Kidney (tissue), 22 donors: ENCODE measurements at places on chromosomes 1 and 21. TPM values are rescaled to one million over a fixed set of nuclear protein-coding genes. Genes with fewer than 3 reads are reported as not detected.

DNA sequence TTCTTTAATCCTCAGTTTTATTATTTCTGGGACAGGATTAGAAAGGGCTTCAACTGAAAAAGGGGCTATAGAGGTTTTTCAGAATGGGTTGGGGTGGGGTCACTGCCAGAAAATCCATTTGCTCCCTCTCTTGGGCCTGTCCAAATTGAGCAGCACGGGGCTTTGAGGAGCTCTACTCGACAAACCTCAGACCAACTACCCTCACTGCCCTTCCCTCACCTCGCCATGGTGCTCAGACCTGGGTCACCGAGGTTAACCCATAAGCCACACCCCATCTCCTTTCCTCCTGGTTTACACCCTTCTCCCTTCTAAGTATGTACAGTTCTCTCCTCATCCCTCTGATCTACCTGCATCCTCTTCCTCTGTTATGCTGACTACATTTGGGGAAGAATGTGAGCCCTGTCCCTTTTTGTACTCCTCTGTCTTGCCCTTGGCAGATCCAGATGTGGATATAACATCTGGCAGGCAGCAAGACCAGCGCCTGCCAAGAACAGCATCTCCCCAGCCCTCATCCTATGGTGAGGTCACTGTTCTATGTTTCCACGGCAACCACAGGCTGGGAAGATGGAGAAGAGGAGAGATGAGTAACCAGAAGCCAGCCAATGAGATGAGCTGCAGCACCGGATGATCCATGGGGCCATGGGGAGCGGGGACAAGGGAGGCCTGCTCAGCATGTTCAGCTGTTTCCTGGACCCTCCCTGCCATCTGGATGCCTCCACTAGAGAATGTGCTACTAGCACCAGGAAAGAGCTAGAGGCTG is 3.7 kb upstream of the FABP3 start:
- peak; percentile 33 for DNase-seq

DNA sequence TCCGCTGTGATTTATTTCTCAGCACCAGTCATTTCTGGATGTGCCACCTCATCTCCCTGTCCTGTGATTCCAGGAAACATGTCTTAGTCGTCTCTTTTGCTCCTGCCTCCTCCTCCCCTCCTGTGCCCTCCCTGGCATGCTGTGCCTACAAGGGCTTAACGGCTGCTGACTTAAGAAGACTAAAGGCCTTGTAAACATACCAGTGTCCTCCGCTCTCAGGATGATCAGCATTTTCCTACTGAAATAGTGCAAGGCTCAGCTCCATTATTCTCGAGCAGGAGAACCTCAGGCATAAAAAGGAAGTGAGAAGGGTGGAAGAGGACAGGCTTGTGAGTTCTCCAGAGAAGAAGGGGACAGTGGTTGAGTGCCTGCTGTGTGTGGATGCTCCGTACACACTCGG is 61.6 kb upstream of the RUNX3 start:
- no peak for DNase-seq

CELSR2 gene
- 65.6 TPM for total RNA-seq

GRCh38 chr1:59776960-59777852 is 37.5 kb upstream of the HOOK1 start:
- no peak for DNase-seq

RHEX gene
- total RNA-seq: 39.5 TPM

HSPG2 gene
- total RNA-seq: 510 TPM

MPL gene
- 0.25 TPM for total RNA-seq

DNA sequence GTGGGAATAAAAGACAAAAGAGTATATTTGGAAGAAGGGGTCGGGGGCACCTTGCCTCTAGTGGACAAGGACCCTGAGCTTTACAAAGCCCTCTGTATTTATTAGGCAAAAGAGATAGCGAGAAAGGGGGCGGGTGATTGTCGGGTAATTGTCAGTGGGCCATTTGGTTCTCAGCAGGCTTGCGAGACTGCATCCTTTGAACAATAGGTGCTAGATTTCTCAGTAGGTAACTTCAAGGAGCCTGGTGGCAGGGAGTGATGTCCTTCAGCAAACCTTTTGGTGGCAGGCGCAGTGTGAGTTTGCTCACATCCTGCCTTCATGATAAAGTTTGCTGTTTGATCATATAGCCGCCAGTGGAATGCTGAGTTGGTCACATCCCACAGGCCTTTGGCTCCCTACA is 71.4 kb downstream of the AXDND1 start:
- no peak for DNase-seq

- DNase-seq: no peak
Measured at GRCh38 chr1:94820936-94821335, 779 bp downstream of the SLC44A3 start.

DNA sequence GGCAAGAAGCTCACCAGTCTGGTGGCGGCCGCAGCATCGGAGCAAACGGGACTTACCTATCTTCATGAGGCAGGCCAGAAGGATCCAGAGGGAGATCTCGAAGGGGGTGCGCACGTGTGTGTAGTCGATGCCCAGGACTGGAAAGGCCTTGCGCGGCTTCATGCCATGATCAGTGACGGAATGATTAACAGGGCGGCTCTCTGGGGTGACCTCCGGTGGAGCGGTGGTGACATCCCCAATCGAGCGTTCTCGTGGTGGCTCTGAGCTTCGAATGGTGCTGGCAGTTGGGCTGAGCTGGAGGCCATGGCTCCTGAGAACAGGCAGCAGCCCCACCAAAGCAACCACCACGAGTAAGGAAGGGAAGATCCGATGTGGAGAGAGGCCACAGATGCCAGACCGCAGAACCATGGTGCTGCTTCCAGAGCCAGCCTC is 982 bp downstream of the SLC9A1 start:
- no peak for DNase-seq

DNA sequence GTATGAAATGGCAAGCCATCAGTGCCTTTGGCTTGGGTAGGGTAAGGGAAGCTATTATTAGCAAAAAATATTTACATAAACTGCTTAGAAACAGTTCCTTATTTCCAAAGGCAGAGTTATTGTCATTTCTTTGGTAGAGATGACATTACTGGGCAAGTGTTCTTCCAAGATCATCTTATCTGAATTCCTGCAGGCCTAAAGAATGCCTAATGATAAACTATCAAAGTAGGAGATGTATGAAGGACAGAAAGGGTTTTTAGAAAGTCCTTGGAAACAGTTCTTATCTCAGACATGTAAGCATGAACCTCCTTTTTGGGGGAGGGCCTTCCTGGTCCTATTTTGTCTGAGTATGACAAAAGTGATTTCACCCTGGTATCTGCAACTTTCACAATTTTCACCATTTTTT is 5.1 kb upstream of the FRRS1 start:
- no peak for DNase-seq

DNA sequence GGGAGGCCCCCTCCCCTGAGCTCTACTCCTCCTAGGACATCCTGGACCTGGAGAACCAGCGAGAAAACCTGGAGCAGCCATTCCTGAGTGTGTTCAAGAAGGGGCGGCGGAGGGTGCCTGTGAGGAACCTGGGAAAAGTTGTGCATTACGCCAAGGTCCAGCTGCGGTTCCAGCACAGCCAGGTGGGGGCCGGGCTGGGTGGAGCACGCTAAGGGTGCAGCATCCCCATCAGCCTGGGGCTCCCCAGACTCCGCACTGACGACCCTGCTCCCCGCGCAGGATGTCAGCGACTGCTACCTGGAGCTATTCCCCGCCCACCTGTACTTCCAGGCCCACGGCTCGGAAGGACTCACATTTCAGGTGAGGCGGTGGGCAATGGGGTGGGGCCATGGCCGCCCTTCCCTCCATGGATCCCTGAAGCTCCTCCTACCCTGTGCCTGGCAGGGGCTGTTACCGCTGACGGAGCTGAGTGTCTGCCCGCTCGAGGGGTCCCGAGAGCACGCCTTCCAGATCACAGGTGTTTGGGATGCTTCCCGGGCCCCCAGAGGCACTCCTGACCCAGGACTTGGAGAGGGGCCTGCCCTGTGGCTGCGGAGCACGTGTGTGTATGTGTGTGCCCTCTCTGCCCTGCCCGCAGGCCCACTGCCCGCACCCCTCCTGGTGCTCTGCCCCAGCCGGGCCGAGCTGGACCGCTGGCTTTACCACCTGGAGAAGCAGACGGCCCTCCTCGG is 4.1 kb downstream of the PLEKHN1 start:
- peak; percentile 53 for DNase-seq

DNA sequence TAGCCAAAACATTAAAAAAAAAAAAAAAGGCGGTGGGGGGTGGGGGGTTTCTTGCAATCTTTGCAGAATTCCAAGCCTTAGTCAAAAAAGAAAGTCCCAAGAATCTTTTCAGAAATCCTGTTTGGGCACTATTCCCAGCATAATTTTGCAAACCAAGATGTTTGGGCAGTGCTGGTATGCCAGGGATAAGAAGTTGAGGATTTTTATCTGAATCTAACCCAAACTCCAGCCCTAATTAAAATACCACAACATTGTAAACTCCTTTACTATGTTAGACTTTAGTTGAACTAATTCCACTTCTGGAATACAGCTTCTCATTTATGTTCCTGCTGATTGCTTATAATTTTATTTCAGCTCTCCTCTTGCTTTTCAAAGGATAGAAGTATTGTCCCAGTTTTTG is 504.1 kb upstream of the ADGRL2 start:
- DNase-seq: no peak

- peak; percentile 24 for DNase-seq
Measured at GRCh38 chr1:199684686-199685273, 342.7 kb upstream of the NR5A2 start.

BEND5 gene
- 11.6 TPM for total RNA-seq

DNA sequence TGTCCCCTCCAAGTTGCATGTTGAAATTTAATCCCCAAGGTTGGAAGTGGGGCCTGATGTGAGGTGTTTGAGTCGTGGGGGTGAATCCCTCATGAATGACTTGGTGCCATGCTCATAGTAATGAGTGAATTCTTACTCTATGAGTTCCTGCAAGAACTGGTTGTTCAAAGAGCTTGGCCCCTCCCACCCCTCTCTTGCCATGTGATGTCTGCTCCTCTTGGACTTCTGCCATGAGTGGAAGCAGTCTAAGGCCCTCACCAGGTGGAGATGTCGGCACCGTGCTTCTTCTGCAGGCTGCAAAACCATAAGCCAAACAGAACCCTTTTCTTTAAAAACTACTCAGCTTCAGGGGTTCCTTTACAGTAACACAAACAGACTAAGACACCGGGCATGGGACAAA is 14.3 kb downstream of the G0S2 start:
- DNase-seq: no peak

- no peak for DNase-seq
Measured at GRCh38 chr1:33823830-33824229, 40.0 kb upstream of the HMGB4 start.

- DNase-seq: no peak
Measured at GRCh38 chr1:96721053-96721415, 550 bp upstream of the PTBP2 start.

DNAJC11 gene
- 44.6 TPM for total RNA-seq

ASCL5 gene
- not detected for total RNA-seq

GRCh38 chr1:151013518-151013917 is 5.3 kb downstream of the PRUNE1 start:
- peak; percentile 44 for DNase-seq

GUK1 gene
- total RNA-seq: 221 TPM

DNA sequence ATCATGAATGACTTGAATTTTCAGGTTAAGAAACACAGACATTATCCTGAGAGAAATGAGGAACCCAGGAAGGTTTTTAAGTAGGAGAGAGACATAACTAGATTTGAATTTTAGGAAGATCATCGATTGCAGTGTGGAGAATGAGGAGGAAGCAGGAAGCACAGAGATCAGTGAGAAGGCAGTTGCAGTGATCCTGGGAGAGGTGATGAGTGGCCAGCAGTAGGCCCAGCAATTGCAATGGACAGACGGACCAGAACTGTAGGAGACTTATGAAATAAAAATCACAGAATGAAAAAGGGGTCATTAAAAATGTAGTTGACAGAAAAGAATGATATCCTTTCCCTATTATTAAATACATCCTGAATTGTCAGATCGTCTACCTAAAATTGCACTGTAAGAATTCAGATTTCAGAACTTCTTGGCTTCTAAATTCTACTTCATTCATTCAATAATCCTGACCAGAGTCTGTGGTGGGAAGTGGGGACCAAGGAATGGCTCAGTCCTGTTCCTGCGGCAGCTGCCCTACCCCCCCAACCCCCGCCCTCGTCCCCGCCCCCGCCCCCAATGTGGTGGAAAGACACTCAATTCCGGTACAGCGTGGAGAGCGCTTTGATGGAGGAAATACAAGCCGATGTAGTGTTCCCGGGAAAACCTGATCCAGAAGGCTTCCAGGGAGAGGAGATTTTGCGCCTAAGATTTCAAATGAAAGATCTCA is 35.1 kb downstream of the SLC2A1 start:
- no peak for DNase-seq

TRABD2B gene
- total RNA-seq: 62.0 TPM

DNA sequence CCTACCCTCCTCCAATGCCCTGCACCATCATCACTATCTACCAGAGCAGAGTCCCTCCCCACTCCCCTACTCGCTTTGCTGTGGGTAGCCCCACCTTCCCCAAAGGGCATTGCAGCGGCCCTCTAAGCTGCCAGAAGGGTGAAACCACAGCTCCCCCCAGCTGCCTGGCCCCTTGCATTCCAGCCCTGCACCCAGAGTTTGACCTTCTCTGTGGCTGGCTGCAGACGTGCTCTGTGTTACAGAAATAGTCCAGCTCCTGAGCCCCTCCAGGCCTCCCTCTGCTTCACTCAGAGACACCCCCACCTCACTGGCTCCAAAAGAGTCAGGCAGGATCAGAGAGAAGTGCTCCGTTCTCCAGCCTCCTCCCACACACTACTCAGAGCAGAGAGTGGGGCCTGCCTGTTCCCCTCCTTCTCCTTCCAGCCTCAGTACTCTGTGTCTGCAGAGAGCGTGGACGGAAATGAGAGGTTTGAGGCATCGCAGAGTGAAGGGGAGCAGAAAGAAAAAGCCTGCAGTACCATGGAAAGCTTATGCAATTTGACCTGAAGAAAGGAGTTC is 63.2 kb downstream of the PLEKHA6 start:
- DNase-seq: peak; percentile 78

- no peak for DNase-seq
Measured at GRCh38 chr1:204896787-204897469, 26.3 kb downstream of the NFASC start.

IL19 gene
- 3.6 TPM for total RNA-seq

CDKN2C gene
- 12.5 TPM for total RNA-seq

GRCh38 chr1:10511494-10511885 is 36.7 kb downstream of the PEX14 start:
- no peak for DNase-seq

DNA sequence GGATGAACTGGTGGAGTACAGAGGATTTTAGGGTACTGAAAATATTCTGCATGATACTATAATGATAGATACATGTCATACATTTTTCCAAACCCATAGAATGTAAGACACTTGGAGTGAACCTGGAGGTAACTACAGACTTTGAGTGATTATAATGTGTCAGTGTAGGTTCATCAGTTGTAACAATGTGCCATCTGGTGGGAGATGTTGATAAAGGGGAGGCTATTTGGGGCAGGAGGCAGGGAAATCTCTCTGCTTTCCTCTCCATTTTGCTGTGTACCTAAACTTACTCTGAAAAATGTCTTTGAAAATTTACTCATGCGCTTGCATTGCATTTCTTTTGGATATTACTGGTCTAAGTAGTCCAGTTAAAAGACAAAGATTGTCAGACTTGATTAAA is 35.2 kb downstream of the PTBP2 start:
- no peak for DNase-seq

- no peak for DNase-seq
Measured at GRCh38 chr1:85320371-85321131, 44.1 kb upstream of the BCL10 start.

GRCh38 chr1:54834007-54834541 is 33.0 kb upstream of the TTC22 start:
- DNase-seq: no peak
